ENCODE measurements at places on chromosomes 7 and 10.

DNA sequence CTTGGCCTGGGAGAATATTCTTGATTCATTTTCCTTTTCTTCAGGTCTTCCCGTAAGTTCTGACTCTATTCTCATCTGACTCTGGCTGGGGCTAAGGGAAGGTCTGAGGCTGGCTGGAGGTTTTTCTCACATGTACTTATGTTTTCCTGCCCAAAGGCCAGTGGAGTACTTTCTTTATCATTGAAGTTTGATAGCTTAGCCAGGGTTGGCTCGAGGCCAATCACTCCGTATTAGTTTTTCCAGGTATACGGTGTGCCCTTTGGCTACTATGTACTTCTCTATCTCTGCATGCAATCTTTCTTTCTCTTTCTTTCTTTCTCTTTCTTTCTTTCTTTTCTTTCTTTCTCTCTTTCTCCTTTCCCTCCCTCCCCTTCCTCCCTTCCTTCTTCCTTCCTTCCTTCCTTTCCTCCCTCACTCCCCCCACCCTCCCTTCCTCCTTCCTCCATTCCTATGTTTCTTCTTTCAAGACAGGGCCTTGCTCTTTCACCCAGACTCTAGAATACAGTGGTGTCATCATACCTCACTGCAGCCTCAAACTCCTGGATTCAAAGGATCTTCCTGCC is 26.8 kb upstream of the VKORC1L1 start:
- no peak for DNase-seq

GRCh38 chr7:96304573-96304972 is 17.3 kb downstream of the SLC25A13 start:
- DNase-seq = no peak

- no peak for DNase-seq
Measured at GRCh38 chr7:135644729-135645128, 17.6 kb upstream of the STMP1 start.

DNA sequence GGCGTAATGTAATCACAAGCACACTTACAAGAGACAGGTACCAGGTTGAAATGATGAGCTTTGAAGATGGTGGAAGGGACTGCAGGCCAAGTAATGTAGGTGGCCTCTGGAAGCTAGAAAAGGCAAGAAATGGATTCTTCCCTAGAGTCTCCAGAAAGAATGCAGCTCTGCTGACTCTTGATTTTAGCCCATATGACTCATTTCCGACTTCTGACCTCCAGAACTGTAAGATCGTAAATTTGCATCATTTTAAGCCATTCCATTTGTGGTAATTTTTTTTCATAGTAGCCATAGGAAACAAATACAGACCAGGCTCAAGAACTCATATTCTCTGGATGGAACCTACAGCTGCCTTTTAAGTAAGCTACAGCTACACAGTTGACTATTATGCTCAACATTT is 315.5 kb downstream of the MAGI2 start:
- DNase-seq = no peak

DNA sequence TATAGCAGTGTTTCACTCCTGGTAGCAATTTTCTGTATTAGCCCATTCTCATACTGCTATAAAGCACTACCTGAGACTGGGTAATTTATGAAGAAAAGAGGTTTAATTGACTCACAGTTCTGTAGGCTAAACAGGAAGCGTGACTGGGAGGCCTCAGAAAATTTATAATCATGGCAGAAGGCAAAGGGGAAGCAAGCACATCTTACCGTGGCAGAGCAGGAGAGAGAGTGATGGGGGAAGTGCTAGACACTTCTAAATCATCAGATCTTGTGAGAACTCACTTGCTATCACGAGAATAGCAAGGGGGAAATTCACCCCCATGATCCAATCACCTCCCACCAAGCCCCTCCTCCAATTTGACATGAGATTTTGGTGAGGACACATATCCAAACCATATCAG is 131.6 kb upstream of the EFCAB10 start:
- DNase-seq = no peak

GRCh38 chr10:5584895-5585516 is 60.2 kb downstream of the CALML3 start:
- no peak for DNase-seq

Data from iPS-NIHi11 (cell line).